ENCODE measurements at places on chromosomes 13 and 19. TPM values are rescaled to one million over a fixed set of nuclear protein-coding genes. Genes with fewer than 3 reads are reported as not detected.

Gene ZNF560
- total RNA-seq, result not detected

- DNase-seq, result no peak
These were observed 1129.0 kb upstream of the PCDH9 start for GRCh38 chr13:68359105-68359504.

Gene SERP2
- not detected for total RNA-seq

DNA sequence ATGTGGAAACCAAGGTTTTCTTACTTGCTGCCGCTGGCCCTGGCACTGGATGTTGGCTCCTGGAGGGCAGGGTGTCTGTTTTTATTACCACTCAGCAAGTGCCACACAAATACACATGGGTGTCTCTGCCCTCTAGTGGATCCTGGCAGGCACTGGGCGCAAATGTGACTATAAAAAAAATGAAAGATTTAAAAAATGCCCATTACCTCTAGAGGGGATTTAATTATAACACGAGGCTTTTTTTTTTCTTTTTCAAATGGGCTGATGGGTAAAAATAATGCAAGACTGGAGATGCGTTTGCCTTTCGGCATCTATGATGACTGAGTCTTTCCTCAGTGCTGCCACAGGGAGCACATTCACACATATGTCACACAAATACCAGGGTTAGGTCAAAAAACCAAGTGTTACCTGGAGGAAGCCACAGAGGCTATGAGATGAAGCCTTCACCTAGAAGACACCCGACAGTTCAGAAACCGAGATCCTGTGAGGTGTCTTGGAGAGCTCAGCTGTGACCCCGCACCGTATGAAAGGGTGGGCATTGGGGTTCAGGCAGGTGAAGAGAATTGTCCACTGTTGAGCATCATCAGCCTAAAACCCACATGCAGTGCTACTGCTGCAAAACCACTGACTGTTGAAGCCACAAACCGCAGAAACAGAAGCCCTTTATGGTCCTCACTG, 25.7 kb downstream of the CHAMP1 start:
- DNase-seq, result peak; percentile 80

Gene GIPC3
- 0.36 TPM for total RNA-seq

DNA sequence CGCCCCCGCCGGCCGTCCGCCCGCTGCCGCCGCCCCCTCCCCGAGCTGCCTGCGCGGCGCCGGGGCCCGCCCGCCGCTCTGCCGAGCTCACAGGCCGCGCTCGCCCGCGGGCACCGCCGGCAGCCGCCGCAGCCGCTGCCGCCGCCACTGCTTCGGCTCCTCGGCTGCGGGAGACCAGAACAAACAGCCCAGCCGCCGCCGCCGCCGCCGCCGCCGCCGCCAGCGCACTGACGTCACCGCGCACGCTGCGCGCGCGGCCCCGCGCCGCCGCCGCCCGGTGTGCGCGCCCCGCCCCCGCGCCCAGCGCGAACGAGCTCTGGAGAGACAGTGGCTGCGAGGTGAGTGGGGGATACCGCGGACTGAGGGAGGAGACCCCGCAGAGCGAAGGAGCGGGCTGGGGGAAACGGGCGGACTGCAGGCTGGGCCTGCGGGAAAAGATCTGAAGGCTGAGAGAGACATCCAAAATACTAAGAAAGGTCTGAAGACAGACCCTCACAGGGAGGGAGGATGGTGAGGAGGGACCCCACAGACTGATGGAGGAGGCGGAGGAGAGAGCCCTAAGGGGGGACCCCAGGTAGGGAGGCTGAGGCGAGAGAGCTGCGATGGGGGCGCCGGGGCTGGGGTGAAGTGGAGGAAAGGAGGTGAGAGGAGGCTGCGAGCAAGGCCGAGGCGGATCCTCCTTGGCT, at the start of gene BRD4:
Gene BRD4, minus strand, starts transcription at position 229 of the 686 bp plus-strand sequence. CDS start 59,440 bp downstream, outside the sequence.
- DNase-seq, result peak; percentile 95

DNA sequence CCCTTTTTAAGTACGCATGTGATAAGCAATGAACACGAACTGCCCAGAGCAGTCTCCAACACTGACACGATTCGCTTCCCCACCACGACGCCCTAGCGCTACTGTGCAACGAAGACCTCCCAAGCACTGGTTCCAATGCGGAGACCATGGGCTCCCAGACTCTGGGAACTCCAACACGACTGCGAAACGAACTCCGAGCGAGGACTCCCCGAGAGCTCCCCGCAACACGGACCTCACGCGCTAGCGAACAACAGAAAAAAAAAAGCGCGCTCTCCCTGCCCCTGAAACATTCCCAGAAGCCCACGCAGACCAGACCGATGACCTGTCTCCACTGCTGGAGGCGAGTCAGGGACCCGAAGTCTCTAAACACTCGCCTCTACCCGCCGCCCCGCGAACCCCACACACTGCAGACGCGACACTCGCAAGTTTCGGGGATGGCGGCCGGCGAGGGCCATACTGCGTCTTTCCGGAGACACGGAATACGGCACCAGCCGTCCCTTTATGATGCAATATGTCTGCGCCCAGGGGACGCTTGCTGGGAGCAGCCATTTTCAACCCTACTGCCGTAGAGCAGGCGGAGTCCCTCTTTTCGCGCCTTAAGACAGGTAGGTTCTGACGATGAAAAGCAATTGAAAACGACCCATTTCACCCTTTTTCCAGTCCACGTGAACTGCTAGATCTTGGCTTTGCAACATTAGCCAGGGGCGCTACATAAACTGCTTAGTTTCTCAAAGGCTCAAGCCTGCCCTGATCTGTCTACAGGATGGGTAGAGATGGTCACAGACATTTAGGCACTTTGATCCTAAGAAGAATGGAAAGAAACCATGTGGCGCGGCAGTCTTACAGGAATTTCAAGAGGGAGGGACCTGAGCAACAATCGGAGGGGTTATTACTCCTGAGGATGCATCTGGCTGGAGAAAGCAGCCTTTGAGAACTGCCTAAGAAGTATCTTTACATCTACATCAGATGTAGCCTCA, at the start of gene ZNF577:
Gene ZNF577, minus strand, starts transcription at position 430 of the 977 bp plus-strand sequence. CDS start 7,569 bp downstream, outside the sequence.
- peak; percentile 59 for DNase-seq

DNA sequence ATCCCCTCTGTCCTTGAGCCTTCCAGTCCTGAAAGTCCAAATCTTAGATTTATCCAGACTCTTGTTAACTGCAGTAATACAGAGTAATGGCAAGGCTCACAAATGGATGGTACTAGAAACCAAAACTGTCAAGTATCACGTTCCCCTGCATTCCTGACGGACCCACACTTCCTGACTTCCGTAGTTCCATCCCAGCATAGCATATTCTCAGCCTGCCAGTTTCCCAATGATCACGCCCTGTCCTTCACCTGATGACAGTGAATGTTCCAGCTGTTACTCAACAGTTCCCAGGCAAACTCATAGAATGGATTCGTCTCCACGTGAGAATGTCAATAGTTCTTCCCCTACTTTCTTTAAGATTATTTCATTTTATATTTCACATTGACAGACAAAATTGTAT, 33.6 kb downstream of the SLC7A1 start:
- DNase-seq, result no peak

Gene WDR87
- total RNA-seq, result not detected

Gene ZNF579
- 9.6 TPM for total RNA-seq

DNA sequence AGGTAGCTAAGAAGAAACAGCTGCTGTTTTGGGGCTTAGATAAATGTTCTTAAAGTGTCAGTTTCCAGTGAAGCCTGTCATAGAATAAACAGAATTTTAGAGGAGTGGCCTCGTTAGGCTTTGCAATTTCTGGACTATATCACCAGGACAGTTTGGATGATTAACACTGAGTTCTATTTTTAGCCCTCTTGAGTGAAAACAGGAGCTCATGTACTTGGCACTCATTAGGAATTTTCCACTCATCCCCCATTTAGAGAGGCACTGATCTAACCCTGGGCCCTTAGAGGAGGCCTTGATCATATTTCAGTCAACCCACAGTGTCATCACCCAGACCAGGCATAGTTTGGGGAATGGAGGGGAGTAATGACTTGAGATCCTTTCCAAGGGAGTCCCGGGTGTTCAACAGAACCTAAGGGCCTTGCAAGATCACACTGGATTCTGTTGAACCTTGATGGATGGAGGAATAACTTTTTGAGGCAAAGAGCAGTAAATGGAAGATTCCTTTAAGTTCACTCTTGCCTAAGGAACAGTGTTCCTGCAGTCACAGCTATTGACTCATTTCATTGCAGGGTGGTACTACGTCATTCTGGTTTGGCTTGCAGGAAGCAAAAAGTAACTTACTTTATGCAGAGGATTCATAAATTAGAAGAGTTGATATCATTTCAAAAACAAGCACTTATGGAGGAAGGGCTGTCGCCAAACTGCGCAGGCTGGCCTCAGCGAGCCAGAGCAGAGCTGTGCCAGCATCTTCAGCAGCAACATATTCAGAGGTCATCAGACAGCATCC, 160.2 kb downstream of the SLC7A1 start:
- DNase-seq, result no peak

DNA sequence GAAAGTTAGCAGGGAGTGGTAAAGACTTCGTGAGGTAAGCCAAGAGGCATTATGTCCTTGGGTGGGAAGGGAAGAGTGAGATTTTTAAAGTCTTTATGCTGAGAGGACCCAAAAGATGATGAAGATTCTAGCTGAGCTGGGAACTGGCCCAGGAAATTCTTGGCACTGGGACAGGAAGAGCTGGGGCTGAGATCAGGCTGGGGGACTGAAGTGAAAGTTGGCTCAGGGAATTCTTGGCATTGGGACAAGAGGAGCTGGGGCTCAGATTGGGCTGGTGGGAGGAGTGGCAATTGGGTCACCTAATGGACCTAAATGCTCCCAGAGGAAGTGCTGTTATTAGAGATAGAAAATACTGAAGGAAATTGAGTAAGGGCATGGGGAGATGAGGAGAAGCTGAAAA, 8.8 kb downstream of the SCEL start:
- no peak for DNase-seq

DNA sequence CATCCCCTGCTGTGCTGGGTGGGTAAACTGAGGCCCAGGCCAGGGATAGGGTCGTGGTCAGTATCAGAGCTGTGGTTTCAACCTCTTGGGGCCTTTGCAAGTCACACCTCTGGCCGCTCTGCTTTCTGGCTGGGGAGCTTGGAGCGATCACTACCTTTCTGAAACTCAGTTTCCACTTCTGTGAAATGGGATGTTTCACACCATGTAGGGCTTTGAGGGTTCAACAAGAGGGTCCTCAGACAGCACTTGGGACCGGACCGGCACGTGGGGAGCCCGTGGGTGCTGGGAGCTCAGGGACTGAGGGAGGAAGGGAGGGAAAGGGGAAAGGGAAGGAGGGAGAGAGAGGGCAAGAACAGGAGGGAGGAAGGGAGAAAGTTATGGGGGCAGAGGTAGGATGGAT, 21.1 kb downstream of the PGLS start:
- no peak for DNase-seq

- DNase-seq, result no peak
These were observed 477.1 kb upstream of the SGCG start for GRCh38 chr13:22703601-22704209.

Measured in activated CD4-positive, alpha-beta T cell treated with anti-CD3 and anti-CD28 coated beads, Interleukin-2, amount 10 ng/mL, durations not matched to agents 24 days and 14 days (primary cell).